ENCODE measurements at places on chromosomes 3 and 15.

DNA sequence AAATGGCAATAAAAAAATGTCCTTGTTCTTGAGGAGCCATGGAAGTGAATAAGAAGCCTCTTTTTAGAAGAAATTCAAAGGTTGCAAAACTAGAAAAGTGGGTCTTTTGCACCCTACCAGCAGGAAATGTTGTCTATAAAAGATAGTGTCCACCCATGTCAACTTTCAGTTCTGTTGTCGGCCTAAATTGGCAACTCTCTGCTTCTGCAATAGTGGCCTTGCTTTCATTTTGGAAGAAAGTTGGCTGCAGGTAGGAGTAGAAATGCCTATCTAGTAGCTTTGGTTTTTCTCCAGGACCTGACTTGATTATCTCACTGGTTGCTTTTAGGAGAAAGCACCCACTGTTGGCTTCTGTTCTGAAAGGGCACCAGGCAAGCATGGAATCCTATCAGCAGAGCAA, 85.4 kb downstream of the TMEM108 start:
- no peak for DNase-seq

DNA sequence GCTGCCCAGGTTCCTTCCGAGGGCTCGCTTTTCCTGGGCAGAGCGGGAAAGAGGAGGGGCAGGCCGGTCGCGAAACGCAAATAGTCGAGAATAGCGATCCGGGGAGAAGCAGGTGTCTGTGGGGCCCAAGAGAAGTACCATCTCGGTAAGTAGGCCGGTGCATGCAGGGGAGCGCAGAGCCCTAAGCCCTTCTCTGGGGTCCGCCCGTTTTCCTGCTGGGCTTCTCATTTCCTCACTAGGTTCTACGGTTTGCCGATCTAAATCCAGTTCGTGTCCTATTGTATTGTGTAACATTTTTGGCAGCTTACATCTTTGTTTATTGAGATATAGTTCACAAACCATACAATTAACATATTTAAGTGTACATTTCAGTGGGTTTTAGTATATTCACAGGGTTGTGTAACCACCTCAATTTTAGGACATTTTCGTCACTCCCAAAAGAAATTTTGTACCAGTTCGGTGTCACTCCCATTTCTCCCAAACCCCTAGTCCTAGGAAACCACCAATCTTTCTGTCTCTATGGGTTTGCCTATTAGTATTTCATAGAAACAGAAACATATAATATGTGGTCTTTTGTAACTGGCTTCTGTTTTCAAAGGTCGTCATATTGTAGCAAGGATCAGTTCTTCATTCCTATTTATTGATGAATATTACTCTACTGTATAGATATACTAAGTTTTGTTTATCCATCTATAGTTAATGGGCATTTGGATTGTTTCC, 6.8 kb upstream of the TRIM69 start:
- peak; percentile 49 for DNase-seq

DNA sequence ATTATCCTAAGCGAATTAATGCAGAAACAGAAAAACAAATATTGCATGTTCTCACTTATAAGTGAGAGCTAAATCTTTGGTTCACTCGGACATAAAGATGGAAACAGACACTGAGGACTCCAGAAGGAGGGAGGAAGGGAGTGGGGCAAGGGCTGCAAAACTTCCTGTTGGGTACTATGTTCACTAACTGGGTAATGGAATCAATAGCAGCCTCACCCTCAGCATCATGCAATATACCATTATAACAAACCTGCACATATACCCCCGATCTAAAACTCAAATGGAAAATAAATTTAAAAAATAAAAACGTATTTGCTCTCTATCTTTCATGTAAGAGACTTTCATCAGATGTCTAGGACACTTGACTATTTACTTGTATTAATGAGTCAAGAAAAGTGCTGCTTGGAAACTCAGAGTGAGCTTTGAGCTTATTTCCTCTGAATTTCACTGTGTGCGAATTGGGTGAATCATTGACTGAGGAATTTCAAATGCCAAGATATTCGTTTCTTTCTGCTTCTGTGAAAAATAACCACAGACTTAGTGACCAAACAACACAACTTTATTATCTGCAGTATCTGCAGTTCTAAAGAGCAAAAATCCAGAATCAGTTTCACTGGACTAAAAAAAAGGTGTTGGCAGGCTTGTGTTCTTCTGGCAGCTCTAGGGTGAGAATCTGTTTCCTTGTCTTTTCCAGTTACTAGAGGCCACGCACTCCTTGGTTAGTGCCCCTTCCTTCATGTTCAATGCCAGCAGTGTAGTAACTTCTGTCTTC, 18.4 kb downstream of the TM4SF18 start:
- peak; percentile 74 for DNase-seq

DNA sequence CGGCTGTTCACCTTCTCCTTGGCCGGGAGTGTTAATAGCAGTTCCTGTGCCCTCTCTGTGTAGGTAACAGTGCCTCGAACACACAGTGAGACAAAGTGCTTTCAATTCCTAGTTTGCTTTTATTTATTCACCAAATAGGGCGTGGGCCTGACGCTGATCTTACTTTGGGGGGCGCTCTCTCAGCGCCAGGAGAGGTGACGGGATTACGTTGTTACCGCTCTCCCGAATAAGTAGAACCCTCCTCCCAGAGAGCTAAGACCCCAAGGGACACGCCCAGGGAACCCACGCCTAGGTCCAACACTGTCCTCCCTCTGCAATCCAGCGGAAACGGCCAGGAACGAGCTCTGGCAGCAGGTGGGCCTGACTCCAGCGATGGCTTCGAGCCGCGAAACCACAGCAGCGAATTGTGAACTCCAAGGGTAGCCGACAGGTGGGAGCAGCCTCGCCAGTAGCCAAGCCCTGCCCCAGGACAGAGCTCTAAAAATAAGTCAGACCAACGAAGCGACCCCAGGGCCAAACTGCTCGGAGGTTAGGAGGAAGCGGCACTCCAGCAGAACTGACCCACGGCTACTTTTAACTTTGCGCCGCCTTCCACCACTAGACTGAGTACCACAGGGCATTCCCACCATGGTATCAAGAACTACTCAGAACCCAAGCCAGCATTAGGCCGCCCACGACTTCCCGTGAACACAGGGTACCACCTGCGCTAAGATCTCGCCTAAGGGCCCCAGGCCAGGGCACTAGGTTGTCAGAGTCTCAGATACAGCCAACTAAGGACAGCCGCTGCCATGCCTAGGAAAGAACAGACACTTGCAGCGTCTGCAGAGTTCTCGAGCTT, 1.6 kb upstream of the SIN3A start:
- peak; percentile 18 for DNase-seq

DNA sequence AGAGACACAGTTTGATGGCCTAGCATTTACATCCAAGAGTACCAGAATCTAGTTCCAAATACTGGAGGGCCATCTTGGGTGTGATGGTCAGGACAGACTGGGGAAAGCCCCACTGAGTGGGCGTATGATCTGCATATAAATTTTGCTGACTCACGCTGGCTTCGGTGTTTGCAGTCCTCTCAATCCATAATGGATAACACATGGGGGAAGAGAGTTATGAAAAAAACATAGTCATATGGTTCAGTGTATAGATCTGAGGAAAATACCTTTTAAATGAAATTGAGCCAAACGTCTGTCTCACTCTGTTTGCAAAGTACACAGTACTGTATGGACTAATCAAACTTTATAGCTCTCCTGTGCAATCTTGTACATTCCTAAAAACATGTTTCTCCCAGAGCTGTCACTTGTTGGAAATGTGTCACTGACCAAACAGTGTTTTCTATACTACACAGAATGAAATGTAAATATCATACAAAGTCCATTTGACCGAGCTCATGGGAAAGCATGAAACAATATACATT, 125.3 kb upstream of the THBS1 start:
- DNase-seq: peak; percentile 62

GRCh38 chr3:65245133-65246063, 557.6 kb upstream of the ADAMTS9 start:
- DNase-seq: peak; percentile 20

DNA sequence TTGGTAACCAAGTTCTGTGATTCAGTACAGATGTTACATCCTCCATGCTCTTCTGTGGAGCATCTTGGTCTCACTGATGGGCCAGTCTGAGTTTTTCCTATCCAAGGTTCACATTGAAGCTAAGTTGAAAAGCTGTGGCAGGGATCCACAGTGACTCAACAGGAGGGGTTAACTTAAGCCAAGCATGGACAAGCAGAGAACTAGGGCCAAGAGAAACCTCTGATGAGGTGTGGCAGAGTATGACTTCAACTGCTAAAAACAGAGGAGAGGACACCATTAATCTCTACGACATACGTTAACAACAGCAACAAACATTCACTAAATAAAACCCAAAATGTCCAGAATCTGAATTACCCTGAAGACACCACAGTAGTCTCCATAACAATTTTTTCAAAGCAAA, 268.1 kb upstream of the UBE2E2 start:
- no peak for DNase-seq

- DNase-seq: no peak
These were observed 8.2 kb downstream of the SLC2A2 start for GRCh38 chr3:171018156-171018935.

DNA sequence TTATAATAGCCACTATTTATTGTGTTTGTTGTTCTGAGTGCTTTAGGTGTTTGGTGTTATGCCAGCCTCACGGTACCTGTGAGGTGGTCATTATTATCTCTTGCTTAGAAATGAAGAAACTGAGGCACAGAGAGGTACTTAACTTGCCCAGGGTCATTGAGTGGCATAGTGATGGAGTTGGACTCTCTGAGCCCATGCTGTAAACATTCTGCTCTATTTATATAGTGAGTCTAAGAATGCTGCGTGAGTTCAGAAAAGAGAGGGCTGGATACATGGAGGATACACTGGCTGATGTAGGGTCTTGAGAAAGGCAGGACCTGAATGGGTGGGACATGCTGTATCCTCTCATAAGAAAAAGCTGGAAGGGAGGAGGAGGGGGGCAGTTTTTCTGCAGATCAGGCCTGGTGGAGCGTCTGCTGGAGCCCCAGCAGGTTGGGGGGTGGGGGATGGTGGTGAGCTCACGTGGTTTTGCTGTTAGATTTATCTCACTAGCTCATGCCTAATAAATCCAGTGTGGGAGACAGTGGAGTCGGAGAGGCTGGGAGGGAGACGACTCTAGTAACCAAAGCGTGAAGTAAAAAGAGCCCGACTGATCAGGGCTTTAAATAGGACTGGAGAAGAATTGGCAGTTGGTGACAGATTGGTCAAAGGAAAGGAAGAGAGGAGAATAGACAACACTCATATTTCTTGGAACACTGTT, 16.0 kb downstream of the MED12L start:
- DNase-seq: no peak

- DNase-seq: no peak
These were observed 26.5 kb upstream of the PLXND1 start for GRCh38 chr3:129632977-129633376.

- DNase-seq: no peak
These were observed 220.7 kb upstream of the GAP43 start for GRCh38 chr3:115402651-115403050.

- no peak for DNase-seq
These were observed 546.3 kb downstream of the ROBO2 start for GRCh38 chr3:77586216-77586615.

GRCh38 chr3:50327943-50328691, at the start of gene TUSC2:
TUSC2 (minus strand) TSS chr3:50328223; CDS start chr3:50328099, 124 bp downstream.
- DNase-seq: peak; percentile 97

Measured in fibroblast of villous mesenchyme (primary cell).